ENCODE measurements at places on chromosomes 3 and 15.

- no peak for DNase-seq
Measured at GRCh38 chr3:41893977-41894376, 67.9 kb downstream of the ULK4 start.

GRCh38 chr3:183255348-183255730 is 2.3 kb downstream of the B3GNT5 start:
- no peak for DNase-seq

DNA sequence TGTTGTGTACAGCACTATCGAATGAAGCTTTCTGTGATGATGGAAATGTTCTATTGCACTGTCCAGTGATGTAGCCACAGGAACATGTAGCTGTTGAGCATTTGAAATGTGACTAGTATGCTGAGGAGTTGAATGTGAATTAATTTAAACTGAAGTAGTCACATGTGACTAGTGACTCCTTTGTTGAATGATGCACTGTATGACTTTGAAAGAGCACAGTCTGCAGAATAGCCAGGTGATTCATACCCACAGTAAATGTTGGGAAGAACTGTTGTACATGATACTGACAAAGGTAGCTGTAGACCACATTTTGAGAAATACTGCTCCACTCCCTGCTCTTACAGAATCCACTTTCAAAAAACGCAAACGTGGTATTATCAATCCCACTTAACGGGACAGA is 34.0 kb upstream of the ACTL6A start:
- DNase-seq: no peak

DNA sequence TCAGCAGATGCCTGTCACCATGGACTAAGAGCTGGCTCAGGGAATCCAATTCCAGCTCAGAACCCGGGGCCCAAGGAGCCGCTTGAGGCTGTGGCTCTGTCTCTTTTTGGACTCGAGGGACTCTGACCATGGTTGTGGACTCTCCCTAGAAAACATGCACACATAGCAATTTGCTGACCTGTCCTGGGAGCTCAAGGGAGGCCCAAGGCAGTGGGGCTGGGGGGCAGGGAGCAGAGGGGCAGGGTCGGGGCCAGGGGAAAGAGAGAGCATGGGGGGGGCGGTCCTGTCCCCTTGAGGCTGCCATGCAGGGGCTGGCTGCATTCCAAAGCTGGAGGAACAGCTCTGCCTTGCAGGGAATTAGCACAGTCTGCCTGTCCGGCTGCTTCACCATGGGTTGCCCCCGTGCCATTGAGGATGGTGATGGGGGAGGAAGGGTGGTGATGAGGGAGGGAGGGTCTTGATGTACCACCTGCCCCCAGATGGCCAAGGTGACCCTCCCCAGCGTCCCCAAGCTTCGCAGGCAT is 190.1 kb downstream of the GOLGA6L6 start:
- DNase-seq: peak; percentile 84

DNA sequence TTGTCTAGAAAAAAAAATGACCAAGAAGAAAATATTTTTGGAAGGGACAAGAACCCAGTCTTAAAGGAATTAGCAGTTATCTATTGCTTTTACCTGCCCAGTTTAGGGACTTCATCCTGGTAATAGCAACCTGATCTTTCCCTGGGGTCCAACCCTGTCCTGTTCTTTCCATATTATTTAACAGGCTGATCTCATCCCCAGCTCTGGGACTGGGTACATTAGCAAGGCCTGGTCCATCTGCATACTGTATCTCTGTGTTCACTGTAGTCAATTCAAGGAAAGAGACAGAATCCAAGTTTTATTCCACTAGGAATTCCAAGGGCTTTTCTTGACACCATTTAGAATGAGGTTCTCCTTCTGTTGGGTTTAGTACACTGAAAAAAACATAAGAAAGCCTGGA is 191.7 kb upstream of the GADL1 start:
- no peak for DNase-seq

GRCh38 chr15:85491691-85492090 is 111.3 kb downstream of the AKAP13 start:
- DNase-seq: no peak

- DNase-seq: no peak
Measured at GRCh38 chr3:160003520-160004128, 15.0 kb downstream of the IL12A start.

GRCh38 chr3:154025007-154025406 is 96.2 kb upstream of the ARHGEF26 start:
- DNase-seq: no peak

DNA sequence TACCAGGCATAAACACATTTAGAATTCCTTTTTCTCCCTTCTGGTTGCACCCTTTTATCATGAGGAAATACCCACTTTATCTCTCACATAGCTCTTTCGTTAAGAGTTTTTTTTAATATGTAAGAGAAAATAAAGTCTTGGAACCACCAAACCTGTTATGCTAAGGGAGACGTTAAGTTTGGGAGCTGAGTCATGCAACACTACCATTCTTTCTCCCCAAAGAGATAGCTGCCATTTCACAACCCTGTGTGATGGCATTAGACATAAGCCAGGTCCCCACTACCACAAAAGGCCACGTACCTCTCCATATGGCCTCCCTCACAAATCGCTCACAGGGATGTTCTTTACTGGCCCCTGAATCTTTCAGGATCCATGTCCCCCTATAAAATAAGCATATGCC is 7.6 kb upstream of the NIPA1 start:
- no peak for DNase-seq

- no peak for DNase-seq
Measured at GRCh38 chr15:97592778-97593177, 367.7 kb upstream of the ARRDC4 start.

GRCh38 chr15:52124270-52124880 is 11.8 kb upstream of the BCL2L10 start:
- DNase-seq: no peak

GRCh38 chr15:66857694-66858093 is 155.7 kb downstream of the SMAD6 start:
- DNase-seq: no peak

DNA sequence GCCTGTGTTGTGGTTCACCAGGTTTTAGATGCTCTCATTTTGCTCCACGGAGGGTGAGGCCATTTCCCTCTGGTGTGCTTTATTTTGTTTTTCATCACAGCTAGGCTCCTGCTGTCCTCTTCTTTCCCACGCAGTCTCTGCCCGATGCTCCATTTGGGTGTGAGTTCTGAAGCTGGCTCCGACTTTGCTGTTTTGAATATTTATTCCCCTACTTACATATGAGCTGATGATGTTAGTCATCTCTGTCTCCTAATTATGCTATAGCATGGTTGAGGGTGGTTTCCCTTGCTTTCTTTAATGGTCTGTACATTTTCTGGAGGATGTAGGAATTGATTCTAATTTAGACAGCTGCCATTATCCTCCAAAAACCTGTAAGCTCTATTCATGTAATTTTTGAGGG is 168.1 kb upstream of the MYRIP start:
- no peak for DNase-seq

GRCh38 chr3:171190668-171191067 is 164.1 kb upstream of the SLC2A2 start:
- DNase-seq: no peak

GRCh38 chr15:97962263-97962662 is 1.8 kb downstream of the ARRDC4 start:
- no peak for DNase-seq

DNA sequence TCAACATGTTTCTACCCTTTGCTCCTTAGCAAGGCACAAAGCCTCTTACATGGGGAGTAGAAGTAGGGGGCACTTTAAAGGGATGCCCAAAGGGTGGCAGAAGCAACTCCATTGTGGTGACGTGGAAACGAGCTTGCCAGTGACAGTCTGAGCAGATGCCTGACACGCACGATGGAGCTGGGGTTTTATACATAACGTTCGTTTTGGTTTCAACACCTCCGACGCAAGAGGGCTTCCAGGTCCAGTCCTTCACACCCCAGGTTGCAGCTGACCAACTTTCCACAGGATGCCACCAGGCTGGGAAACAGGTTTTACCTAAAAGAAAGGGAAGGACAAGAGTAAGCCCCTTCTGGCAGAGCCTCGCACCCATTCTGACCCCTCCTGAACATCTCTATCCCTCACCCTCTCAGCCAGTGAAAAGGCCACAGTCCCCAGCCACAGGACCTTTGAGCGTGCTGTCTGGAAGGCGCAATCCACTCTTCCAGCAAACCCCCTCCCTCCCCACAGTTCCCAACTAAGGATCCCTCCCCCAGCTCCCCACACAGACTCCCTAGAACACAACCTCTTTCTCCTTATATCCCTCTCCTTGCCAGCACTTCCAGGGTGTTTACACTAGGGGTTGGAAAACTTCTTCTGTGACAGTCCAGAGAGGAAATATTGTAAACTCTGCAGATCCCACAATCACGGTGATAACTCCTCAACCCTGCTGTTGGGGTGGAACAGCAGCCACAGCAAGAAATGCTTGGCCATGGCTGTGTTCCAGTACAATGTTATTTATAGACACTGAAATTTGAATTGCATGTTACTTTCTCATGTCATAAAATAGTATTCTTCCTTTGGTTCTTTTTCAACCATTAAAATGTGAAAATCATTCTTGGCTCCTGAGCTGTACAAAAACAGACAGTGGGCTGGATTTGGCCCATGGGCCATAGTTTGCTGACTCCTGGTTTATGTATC is 36.2 kb downstream of the FAM174B start:
- no peak for DNase-seq

- no peak for DNase-seq
Measured at GRCh38 chr3:129033151-129033550, 27.4 kb upstream of the GP9 start.

GRCh38 chr15:100771746-100772145 is 107.9 kb upstream of the ALDH1A3 start:
- no peak for DNase-seq

- no peak for DNase-seq
Measured at GRCh38 chr15:83287541-83288027, 3.1 kb upstream of the BNC1 start.

DNA sequence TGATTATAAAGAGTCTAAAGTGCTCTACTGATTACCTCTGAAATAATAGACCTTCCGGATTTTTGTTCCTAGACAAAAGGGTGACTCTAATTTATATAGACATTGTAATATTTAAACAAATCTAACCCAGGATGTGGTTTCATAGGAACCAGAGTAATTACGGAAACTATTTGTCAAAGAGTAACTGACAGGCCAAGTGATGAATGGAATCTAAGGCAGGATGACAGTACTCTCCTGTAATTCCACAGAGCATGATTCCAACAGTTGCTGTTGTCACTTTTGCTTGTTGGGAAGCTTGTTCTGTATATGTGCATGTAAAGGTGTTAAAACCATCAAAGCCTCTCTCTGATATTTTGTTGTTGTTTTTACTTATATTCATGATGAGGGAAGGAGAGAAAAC is 1141.0 kb downstream of the IGSF11 start:
- no peak for DNase-seq

DNA sequence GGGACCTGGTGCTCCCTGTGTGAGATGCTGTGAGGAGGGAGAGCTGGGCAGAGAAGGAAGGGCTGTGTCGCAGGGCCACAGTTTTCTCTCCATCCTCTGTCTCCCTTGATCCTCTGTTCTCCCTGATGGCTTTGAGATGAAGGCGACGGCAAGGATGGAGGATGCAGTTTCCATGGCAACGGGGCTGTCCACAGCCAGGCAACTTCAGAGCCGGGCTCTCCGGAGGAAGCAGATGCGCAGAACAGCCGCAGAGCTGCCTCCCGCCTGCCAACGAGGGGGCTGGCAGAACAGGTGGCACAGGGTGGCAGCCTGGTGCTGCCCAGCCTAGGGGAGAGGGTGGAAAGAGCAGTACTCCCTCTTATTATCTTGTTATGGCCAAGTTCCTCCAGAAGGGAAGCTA is 9.9 kb upstream of the GRM2 start:
- no peak for DNase-seq

GRCh38 chr3:6099458-6100075 is 761.3 kb upstream of the GRM7 start:
- no peak for DNase-seq

DNA sequence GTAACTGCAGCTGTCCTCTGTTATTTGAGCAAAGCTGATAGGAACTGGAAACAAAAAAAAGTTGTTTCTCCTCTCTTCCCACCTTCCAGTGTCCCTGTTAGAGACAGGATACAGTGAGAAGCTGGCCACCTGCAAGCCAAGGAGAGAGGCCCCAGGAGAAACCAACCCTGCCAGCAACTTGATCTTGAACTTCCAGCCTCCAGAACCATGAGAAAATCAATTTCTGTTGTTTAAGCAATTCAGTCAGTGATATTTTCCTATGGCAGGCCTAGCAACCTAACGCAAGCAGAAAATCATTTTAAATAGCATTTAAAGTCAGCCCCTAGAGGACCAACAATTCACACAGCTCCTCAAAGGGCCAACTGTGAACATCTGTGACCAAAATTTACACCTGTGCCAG is 291.3 kb downstream of the OXSM start:
- DNase-seq: no peak

DNA sequence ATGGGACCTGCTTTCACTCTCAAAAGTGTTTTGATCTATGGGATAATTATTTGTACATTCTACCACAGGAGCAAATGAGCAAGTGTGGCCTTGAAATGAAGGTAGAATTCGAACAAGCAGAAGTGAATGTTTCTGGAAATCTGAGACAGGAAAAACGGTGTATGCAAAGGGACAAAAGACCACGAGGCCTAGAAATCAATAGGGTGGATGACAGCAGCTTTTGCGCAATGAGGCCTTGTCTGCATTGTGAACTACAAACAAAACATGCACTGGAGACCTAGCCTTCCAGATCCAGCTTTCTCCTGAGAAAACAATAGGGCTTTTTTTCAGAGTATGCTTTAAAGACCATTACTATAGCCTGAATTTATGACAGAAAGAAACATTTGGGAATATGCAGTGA is 1137.0 kb downstream of the ROBO2 start:
- DNase-seq: no peak

GRCh38 chr15:60656481-60656880 is 177.5 kb upstream of the ICE2 start:
- DNase-seq: no peak

- no peak for DNase-seq
Measured at GRCh38 chr3:185153171-185153771, 411 bp upstream of the C3orf70 start.

DNA sequence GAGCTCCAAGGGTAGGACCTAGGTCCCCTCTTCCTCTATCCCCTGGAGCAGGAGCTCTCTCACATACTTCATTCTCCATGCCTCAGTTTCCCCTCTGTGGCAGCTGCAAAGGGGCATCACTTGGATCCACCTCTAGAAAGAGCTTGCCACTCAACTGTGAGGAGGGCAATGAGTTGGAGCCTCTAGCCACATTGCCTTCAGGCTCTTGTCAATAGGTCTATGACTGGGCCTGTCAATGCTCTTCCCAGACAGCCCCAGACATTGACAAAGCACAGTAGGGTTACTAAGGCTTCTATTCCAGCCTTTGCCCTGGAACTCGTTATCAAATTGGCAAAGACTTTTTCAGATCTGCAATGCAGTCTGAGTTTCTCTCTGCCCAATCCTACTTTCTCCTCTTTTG is 4.4 kb upstream of the VIPR1 start:
- DNase-seq: peak; percentile 20
